ENCODE measurements at places on chromosomes 5 and 9.

GRCh38 chr5:638501-639252 lies 26.5 kb downstream of the CEP72 start:
- DNase-seq = no peak

DNA sequence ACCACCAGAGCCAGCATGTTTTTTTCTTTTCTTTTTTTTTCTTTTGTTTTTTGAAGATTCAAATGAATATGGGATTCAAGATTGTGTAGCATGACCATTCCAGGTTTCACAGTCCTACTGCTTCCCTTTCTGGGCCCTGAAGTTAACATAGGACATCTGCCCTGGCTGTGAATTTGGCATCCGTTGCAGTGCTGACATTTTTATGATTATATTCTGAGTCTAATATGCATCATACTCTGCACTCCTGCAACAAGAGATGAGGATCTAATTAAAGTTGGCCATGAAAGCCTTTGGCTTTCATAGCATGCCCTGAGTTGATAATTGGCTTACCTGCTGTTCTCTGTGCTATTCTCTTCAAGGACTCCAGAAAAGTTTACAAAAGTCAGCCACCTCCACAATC lies 29.8 kb downstream of the C5orf22 start:
- no peak for DNase-seq

GRCh38 chr5:76468635-76469425 lies 65.7 kb downstream of the IQGAP2 start:
- no peak for DNase-seq

- no peak for DNase-seq
Measured at GRCh38 chr5:89471115-89471514, 588.1 kb upstream of the MEF2C start.
